ENCODE measurements at places on chromosomes 5 and 9.

DNA sequence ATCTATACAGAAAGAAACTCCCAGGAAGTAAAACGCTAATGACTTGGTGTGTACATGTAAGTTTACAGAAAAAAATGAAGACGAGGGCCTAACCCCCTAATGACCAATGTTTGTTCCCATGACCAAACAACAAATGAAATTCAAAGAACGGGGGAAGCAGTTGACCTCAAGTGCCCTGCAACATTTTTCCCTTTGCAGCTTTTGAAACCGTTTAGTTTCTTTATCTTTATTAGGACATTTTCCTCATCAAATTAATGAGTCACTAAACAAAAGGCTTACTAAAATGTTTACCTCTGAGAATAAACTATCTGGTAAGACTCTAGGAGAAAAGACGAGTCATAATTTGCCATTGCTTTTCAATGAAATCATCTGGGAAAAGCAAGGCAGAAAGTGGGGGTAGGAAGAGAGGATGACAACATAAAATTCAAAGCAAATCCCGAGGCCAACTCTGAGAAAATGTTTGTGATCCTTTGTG, 57.4 kb downstream of the LHFPL2 start:
- no peak for DNase-seq

DNA sequence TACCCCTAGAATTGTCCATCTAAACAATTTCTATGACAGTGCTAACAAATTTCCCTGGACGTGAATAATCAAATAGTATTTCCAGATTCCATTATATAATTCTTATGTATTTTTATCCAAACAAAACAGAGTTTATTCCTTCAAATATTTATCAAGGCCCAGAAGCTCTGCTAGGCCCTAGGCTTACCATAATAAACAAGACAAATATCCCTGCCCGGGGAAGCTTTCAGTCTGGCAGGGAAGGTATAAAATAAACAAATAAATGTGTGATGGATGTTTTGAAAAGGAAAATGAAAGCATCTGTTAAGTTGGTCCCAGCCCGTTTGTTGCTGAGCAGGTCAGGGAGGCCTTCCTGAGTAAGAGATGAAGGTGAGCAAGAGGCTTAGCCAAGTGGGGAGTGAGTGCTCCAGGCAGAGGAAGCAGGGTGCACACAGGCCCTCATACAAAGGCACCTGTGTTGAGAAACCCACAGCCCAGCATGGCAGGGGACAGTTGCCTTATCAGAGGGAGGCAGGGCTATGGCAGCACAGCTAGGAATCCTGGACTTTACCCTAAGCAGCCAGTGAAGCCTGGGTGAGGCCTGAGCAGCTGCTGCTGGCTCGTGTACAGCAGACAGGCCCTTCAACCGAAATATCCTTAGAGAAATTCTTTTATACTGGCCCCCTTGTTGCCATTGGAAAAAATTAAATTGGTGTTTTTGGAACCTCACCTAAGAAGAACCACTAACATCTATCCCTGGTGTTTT, 7.7 kb upstream of the SLC35D2 start:
- no peak for DNase-seq

- DNase-seq: peak; percentile 79
Measured at GRCh38 chr5:140806834-140807775, at the start of gene PCDHA4. Gene PCDHA4, plus strand, starts transcription at chr5:140807068.

GRCh38 chr9:116644091-116644688, 42.9 kb upstream of the TRIM32 start:
- no peak for DNase-seq

- peak; percentile 94 for DNase-seq
Measured at GRCh38 chr5:38783011-38783561, 62.7 kb upstream of the OSMR start.

- DNase-seq: no peak
Measured at GRCh38 chr9:23044549-23044948, 597.9 kb downstream of the DMRTA1 start.

DNA sequence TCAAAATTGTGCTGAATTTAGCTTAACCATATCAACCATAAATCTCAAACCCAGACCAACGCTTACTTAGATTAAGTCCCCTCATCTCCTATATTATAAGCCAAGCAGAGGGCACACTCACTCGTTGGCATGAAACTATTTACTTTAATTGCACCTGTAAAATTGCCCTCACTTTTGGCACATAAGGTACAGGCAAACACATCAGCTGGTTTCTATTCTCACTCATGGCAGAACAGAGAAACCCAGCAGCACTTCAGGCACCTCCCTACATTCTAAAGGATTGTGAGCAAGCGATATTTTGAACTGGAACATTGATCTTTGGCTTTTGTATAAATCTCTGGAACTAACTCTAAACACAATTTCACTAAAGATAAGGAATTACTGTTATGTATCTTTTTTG, 845.6 kb upstream of the CDH6 start:
- DNase-seq: no peak

DNA sequence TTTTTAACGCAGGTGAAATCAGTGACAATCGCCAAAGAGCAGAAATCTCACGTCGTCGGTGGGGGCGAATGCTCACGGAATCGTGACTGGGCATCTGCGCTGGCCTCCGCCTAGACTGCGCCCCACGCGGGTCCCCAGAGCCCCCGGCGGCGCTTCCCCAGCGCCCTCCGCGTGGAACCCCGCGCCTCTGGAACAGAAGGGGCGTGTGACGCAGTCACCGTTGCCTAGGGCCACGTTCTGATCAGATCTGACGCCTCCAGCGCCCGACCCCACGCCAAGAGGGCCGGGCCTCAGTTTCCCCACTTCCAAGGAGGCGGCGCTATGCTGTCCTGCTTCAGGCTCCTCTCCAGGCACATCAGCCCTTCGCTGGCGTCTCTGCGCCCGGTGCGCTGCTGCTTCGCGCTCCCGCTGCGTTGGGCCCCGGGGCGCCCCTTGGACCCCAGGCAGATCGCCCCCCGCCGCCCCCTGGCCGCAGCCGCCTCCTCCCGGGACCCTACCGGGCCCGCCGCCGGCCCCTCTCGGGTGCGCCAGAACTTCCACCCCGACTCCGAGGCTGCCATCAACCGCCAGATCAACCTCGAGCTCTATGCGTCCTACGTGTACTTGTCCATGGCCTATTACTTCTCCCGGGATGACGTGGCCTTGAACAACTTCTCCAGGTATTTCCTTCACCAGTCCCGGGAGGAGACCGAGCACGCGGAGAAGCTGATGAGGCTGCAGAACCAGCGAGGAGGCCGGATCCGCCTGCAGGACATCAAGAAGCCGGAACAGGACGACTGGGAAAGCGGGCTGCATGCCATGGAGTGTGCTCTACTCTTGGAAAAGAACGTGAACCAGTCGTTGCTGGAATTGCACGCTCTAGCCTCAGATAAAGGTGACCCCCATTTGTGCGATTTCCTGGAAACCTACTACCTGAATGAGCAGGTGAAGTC, at the start of gene FTMT:
TSS of gene FTMT (plus strand) at position 240 of the 932 bp plus-strand sequence. CDS start at position 322, 82 bp downstream.
- no peak for DNase-seq

- no peak for DNase-seq
Measured at GRCh38 chr9:109110329-109111021, 9.3 kb downstream of the TMEM245 start.

DNA sequence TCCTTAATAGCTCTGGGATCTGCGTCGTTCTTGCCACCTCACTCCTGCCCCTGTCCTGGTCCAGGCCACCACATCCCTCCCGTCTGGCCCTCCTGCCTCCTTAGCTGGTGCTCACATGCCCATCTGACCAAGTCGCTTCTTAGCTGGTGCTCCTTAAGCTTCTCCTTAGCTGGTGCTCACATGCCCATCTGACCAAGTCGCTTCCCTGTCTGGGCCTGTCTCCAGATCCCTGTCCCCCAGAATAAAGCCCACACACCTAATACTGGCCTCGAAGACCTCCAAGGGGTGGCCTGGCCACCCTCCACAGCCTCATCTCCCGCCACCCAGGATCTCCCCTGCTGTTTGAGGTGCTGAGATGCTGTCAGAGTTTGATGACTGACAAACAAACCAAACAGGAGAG, 31.4 kb upstream of the TTLL11 start:
- no peak for DNase-seq

DNA sequence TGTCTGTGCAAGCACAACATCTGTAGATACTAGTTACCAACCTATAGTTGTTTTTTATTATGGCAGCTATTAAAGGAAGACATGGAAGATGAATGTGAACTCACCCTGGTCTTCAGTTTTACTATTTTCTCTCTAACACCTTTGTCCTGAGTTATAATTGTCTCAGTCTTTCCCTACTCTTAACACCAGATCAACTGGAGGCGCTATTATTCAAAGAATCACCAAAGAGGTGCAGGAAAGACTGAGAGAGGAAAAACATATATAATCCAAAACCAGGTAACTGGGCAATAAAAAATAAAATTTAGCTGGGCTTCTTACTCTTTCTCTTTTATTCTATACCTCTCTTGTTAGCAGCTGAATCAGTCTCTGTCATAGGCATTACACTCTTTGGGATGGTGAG, 134.2 kb upstream of the C6 start:
- no peak for DNase-seq

DNA sequence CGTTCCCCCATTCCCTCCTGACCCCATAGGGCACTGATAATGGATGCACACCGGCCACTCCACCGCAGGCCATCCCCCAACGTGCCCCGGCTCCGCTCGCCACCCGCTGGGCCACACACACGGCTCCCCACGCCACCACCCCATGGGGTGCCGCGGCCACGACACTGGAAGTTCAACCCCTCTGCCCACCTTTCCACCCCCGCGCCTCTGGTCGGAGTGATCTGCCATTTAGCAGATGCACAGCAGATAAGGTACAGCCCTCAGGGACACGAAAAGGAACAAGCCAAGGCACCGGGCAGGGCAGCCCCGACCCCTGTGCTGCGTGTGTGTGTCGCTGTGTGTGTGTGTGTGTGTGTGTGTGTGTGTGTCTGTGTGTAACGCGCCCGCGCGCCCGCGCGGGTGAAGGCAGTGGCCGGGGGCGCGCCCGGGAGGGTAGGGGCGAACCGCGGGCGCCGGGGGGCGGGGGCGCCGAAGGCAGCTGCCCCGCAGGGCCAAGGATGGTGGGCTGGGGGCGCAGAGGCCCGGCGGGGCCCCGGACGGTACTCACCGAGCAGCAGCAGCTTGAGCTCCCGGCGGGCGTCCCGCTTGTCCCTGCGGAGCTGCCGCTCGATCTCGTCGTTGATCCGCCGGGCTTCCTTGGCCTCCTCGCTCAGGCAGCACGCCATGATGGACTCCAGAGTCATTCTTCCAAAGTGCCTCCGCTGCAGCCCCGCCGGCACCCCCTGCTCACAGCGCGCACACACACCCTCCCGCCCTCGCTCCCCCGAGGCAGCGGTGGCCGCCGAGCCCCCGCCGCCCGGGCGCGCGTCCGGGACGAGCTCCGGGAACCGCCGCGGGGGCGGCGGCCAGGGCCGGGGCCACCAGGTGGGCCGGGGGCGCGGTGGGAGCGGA, 813 bp downstream of the GNAQ start:
- peak; percentile 20 for DNase-seq

- DNase-seq: no peak
Measured at GRCh38 chr5:3180636-3181035, 415.0 kb upstream of the IRX1 start.

DNA sequence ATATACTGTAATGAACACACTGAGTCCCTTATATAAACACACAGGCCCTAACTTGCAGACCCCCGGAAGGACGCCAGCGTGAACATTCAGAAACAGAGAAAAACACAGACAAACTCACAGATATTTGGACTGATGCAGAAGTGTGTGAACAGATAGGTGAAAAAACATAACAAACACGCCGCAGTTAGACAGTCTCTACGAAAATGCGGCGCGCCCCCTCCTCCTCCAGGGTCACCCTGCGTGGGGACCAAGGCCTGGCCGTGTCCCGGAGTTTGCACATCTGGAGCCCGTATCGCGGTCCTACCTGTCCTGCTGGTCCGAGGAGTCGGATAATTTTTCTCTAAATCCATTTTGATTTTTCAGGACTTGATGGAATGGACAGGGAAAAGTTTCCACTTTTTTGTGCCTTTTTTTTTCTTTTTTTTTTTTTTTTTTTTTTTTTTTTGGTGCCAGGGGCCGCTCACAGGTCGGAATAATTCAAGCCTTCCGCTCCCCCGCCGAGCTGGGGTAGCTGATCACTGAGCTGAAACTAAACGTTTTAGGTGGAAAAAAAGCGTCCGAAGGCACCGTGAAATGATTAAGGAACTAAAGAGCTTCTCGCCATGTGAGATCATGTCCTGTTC, at the start of gene PAX5:
TSS of gene PAX5 (minus strand) at position 587 of the 623 bp plus-strand sequence. CDS start at position 350, 237 bp downstream.
- no peak for DNase-seq

- DNase-seq: no peak
Measured at GRCh38 chr9:84702471-84702870, 32.9 kb downstream of the NTRK2 start.

- no peak for DNase-seq
Measured at GRCh38 chr5:145838276-145838675, 3.1 kb upstream of the PRELID2 start.

GRCh38 chr5:122656160-122656559, 118.7 kb upstream of the SNX2 start:
- DNase-seq: no peak

DNA sequence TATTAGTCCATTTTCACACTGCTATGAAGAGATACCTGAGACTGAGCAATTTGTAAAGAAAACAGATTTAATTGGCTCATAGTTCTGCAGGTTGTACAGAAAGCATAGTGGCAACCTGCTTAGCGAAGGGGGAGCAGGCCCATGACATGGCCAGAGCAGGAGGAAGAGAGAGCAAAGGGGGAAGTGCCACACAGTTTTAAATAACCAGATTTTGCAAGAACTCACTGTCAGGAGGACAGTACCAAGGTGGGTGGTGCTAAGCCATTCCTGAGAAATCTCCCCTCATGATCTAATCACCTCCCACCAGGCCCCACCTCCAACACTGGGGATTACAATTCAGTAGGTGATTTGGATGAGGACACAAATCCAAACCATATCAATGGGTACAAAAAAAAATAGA, 16.8 kb upstream of the PCSK5 start:
- DNase-seq: no peak

DNA sequence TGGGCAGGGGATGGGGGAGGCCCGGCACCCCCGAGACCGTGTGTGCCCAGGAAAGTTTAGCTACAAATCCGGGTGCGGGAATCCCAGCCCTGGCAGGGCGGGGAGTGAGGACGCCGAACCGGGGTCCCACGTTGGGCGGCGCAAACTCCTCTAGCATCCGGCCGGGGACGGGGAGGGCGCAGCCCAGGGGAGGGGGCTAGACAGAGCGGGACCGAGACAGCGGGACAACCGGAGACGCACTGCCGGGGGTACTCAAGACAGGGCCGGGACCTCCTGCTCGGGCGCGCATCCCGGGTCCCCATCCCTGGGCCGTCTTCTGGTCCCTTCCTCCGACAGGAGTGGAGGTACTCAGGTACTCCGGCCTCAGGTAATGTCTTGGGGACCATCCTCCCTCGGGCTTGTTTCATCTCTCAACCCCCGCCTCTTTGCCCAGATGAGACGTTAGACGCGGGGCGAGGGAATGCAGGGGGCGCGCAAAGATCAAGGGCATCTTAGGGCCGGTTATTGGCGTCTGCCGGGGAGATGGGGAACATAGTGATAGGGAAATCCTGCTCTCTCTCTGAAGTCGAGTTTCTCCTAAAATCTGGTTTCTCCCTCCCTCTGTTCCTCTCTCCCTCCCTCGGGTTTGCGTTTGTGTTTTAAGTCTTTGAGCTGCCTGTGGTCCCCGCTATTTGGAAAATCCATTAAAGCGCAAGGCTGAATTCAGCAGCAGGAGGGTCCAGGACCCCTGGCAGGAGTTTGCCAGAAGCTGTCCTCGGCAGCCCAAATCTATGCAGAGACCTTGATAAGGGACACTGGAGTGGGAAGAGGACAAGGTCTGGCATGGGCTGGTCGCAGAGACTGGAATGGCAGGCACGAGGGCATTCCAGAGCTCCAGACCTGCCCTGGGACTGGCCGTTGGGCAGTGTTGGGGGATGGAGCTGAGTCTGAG, 815 bp downstream of the PDZD2 start:
- no peak for DNase-seq
